ENCODE measurements at places on chromosomes 1 and 21.

DNA sequence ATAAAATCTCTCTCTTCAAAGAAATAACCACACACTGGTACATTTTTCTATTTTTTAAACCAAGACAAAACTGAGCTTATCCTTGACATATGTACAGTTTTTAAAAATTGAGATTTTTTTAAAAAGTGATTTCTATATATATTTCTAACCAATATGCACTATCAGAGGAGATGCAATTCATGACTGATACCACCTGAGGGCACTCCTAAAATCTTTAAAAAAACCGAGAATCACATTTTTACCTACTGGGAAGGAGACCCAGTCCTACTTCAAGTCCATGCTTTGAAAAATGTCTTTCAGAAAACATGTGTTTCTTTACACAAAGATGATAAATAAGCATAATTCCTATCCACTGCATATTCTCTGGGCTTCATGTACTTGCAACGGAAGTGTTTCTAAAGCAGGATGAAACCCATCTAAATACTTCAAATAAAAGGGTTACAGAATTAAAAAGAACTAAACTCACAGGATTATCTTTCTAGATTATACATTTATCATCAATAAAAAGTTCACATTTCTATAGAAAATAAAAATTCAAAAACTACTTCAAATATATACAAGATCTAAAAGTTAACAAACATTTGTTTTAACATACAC, 98.6 kb downstream of the ENAH start:
- no peak for DNase-seq
- no peak overlapping the region for H3K4me3 ChIP-seq
- no peaks in the 10 kb centered on the region for H3K4me1 ChIP-seq
- peaks cover 13% of the 10 kb centered on the region for H3K27me3 ChIP-seq
- no peaks in the 10 kb centered on the region for H3K36me3 ChIP-seq
- H3K27ac ChIP-seq, result no peak overlapping the region

DNA sequence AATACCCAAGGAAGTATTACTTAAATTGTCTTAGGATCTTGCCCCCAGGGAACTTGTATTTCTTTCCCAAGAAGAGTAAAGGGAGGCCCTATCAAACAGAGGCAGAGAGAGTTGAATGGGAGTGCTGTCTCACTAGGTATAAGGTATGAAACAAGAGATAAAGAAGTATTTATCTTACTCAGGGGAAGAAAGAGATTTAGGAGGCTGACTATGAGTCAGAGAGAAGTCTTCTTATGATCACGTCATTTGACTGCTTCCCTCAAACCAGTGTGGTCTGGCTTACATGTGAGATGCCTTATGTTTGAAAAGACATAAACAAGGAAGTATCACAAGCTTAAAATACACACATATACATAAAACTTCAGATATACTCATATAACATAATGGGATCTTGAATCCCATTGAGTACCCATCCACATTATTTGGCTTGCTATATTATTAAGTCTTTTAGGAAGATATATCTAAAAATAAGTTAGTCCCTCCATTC, 29.6 kb downstream of the DUSP10 start:
- H3K4me3 ChIP-seq, result peak overlapping the region; percentile 83
- peaks cover 81% of the 10 kb centered on the region for H3K4me1 ChIP-seq
- DNase-seq, result no peak
- H3K27ac ChIP-seq, result peak overlapping the region; percentile 99

GRCh38 chr1:52601991-52602855, at the start of gene GPX7:
Gene GPX7, plus strand, starts transcription at chr1:52602371. Its CDS starts 39 bp downstream, at chr1:52602410.
- H3K4me1 ChIP-seq, result peaks cover 27% of the 10 kb centered on the region
- H3K4me3 ChIP-seq, result peak within 1 kb of the TSS; percentile 87
- H3K27ac ChIP-seq, result peak within 1 kb of the TSS; percentile 86
- no peaks in the 10 kb centered on the region for H3K27me3 ChIP-seq

- H3K36me3 ChIP-seq, result no peaks in the 10 kb centered on the region
- no peak overlapping the region for H3K4me3 ChIP-seq
- no peak overlapping the region for H3K27ac ChIP-seq
- H3K27me3 ChIP-seq, result peaks cover 22% of the 10 kb centered on the region
- peaks cover 1% of the 10 kb centered on the region for H3K4me1 ChIP-seq
Observed at GRCh38 chr1:44511769-44512168, 106.7 kb downstream of the RNF220 start.

DNA sequence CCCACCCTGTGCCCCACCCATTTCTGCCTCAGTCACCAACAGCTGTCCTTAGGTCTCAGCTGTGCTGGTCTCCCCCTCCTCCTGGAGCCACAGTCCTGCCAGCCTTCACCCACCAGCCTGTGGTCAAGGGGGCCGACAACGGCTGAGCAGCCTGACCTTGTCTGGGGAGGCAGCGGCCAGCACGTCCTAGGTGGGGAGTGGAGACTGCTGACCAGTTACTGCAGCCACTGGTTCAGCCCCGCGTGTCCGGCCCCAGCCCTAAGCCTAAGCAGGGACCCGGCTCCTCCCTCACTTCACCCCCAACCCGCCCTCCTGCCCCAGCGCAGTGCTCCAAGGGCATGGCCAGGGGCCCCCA, 79.2 kb downstream of the MORN1 start:
- H3K36me3 ChIP-seq, result peaks cover 7% of the 10 kb centered on the region
- no peaks in the 10 kb centered on the region for H3K27me3 ChIP-seq
- no peak for DNase-seq
- H3K4me3 ChIP-seq, result no peak overlapping the region
- H3K4me1 ChIP-seq, result peaks cover 2% of the 10 kb centered on the region
- H3K27ac ChIP-seq, result peak overlapping the region; percentile 45

- no peak for DNase-seq
- peaks cover 26% of the 10 kb centered on the region for H3K4me1 ChIP-seq
- no peaks in the 10 kb centered on the region for H3K27me3 ChIP-seq
Observed at GRCh38 chr1:19418503-19418971, 66.8 kb downstream of the CAPZB start.

DNA sequence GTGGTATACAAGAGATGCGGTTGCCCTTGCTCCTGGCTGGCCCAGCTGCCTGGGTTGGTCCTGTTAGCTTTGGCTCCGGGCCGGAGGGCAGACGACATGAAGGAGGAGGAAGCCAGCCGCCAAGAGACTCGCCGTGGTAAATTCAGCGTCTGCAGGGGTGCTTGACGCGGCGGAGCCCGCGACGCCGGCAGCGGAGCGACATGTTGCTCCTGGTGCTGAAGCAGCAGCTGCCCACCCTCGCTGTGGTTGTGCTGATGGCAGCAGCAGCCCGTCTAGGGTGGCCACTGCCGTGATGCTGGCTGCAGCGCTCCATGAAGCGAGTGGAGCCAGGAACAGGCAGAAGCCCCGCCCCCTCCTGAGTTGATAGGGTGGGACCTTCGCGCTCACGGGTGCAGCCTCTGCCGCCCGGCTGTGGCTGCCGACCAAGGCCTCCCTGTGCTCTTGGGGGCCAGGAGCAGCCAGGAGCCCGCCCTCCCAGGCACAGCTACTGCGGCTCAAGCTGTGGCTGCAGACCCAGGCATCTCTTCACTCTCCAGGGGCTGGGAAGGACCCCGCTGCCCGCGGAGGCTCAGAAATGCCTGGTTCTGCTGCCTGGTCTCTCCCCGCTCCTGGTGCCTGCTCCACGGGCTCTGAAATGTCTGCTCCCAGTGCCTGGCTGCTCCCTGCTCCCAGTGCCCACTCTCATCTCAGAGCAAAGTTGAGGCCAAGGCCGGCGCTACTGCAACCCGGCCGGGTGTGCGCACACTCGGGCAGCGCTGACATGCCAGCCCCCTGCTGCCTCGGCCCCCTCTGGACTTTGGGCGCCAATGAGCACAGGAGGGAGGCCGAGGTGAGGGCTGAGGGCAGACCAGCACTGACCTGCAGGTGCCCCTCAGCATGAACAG, 4.4 kb upstream of the ZNF692 start:
- peak overlapping the region; percentile 87 for H3K27ac ChIP-seq
- H3K27me3 ChIP-seq, result peaks cover 5% of the 10 kb centered on the region
- H3K36me3 ChIP-seq, result peaks cover 2% of the 10 kb centered on the region
- peaks cover 29% of the 10 kb centered on the region for H3K4me1 ChIP-seq

All from activated naive CD8-positive, alpha-beta T cell treated with anti-CD3 and anti-CD28 coated beads, Interleukin-2, amount 10 ng/mL, durations not matched to agents 7 days and 5 days (primary cell).